ENCODE measurements at places on chromosomes 7 and 10.

GRCh38 chr7:92598310-92598981 is 8.3 kb upstream of the FAM133B start:
- no peak for DNase-seq

DNA sequence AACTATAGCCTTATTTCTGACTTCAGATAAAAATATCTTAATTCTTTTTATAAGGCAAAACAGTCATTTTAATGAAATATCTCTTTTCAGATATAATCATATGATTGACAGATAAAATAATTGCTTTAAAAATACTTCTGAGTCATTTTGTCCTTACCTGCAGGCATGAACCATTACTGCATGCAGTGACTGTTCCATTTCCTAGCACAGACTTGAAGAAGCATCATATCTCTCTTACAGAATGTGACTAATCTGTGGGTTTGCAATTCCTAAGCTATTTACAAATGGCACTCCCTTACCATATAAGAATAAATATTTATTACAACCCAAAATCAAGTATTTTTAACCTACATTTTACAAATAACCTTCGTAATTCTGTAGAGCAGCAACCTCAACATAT is 120.7 kb downstream of the SRPK2 start:
- DNase-seq: no peak

DNA sequence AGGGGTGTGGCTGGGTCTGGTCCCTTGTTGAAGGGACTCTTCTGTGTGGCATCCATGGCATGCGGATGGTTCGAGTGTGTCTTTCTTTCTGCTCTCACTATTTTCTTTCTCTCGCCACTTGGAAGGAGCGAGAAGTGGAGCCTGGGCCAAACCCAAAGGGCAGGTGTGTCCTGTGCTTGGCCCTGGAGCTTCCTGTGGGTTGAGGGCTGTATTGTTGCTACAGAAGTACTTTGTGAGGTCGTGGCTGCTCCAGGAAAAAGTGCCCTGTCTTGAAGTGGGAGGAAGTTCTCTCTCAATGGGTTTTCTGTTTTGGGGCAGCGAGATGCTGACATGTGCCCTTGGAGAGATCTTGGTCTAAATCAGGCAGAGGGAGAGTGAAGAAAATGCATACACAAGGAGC is 72.0 kb downstream of the DOCK1 start:
- DNase-seq: no peak

- DNase-seq: no peak
Measured at GRCh38 chr7:107614425-107614824, 34.4 kb downstream of the BCAP29 start.

All from neural progenitor cell (in vitro differentiated cells).